ENCODE measurements at places on chromosomes 11 and 22.

DNA sequence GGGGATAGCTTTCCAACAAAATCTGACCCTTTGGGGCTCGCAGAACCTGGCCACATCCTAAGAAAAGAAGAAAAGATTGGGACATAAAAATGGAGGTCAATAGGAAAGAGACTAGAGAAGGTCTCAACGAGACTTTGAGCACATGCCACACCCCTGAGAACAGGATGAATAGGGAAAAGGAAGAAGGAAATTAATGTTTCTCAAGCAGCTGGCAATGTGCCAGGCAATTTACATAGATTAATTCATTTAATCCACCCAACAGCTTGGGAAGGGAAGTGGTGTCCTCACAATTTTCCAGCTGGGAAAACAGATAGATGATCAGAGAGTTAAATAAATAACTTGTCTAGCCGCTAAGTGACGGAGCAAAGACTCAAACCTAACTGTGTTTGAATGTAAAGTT, 50.7 kb downstream of the PAMR1 start:
- no peak for ATAC-seq

DNA sequence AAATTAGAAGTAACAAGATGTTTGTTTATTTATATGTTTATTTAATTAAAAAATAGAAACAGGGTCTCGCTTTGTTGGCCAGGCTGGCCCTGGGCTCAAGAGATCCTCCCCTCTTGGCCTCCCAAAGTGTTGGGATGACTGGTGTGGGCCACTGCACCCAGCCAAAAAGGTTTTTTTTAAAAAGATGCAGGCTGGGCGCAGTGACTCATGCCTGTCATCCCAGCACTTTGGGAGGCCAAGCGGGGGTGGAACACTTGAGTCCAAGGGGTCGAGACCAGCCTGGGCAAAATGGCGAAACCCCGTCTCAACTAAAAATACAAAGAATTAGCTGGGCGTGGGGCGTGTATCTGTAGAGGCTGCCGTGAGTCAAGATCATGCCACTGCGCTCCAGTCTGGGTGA, 13.4 kb downstream of the DRD4 start:
- ATAC-seq: peak; percentile 45

DNA sequence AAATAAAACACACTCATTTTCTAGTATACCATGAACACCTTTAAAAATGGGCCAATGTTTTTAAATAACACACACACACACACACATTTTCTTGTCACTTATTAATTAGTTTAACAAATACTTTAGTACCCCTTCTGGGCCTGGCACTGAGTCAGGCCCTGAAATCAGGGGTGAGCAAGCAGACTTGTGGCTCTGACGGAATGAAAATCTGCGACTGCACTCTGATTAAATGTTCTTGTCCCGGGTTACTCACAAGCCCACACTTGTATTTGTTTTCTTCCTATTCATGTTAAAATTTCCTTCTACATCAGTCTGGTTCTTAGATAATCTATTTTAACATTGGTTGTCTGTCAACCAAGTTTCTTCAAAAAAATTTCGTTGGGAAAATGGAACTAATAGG, 43.0 kb upstream of the PDGFD start:
- no peak for ATAC-seq

GRCh38 chr11:67099831-67100324, 19.2 kb upstream of the KDM2A start:
- no peak for ATAC-seq

DNA sequence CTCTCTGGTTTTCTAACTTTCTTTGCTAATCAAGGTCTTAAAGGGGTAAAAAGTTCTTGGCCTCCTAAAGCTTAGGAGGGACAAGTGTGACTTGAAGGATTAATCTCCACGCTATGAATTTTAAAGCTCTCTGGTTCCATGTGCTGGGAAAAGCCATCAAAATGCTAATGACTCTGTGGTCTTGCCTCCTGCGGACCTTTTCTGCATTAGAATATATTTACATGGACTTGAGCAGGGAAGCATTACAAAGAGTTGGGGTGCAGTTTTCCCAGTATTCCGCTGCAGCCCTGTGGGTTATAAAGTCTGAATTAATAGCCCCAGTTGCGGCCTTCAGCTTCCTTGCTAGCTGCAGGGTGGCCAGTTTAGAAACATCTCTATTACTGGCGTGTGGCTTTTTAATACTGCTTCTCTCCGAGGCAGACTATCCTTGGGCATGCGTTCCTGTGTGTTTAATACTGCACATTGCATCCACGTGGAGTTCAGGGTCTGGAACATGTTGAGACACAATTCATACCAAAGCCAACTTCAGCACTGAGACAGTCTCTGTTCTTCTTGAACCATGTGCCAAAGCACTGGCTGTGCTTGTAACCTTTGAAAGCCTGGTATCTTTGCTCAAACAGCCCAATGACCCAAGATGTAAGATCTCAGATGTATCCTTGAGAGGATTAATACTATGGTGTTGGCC, 27.3 kb downstream of the TSPAN18 start:
- no peak for ATAC-seq

DNA sequence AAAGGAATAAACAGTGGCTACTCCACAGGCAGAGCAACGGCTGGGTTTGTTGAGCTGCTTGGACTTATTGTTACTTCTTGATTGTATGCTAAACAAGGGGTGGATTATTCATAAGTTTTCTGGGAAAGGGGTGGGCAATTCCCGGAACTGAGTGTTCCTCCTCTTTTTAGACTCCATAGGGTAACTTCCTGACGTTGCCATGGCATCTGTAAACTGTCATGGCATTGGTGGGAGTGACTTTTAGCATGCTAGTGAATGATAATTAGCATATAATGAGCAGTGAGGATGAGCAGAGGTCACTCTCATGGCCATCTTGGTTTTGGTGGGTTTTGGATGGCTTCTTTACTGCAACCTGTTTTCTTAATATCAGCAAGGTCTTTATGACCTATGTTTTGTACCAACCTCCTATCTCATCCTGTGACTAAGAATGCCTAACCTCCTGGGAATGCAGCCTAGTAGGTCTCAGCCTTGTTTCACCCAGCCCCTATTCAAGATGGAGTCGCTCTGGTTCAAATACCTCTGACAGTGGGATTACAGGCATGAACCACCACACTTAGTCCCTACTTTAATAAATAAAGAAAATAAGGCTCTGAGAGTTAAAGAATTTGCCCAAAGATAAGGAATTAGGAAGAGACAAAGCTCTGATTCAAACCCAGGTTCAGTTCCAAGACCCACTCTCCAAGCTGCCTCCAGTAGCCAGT, 65.6 kb upstream of the CLMP start:
- no peak for ATAC-seq

GRCh38 chr22:29817724-29818123, 20.4 kb downstream of the ASCC2 start:
- no peak for ATAC-seq

DNA sequence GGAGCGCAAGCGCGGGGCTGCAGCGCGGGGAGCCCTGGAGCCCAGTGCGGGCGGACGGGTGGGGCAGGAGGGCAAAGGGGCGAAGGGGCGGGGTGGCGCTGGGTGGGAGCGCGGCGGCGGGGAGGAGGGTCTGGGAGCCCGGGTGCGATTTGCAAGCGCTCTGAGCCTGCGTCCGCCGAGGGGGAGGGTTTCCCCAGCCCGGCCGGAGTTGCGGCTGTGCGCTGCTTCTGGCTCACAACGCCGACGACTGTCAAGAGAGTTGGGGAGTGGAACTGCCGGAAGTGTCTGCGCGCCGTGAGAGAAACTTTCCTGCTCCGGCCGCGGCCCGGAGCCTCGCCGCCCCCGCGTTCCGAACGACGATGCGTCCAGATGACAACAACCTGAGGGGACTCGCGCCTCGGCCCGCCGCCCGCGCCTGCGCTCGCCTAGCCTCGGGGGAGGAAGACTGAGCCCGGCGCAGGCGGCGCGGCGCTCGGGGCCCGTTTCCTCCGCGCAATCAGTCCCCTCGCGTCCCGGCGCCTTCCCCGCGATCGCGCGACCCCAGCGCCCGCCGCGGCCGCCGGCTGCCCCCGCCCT, at the start of gene ARHGAP42:
TSS of gene ARHGAP42 (plus strand) at position 235 of the 576 bp plus-strand sequence. CDS start 391 bp downstream, outside the sequence.
- peak; percentile 72 for ATAC-seq

- no peak for ATAC-seq
Measured at GRCh38 chr11:117826190-117826570, 1.6 kb upstream of the FXYD2 start.

- ATAC-seq: no peak
Measured at GRCh38 chr11:63490551-63491239, at the start of gene PLAAT5. Gene PLAAT5 (minus strand): TSS chr11:63491167. CDS start chr11:63491034, 133 bp downstream.

- 0 out of 3 replicates have a peak, but pooled peaks have one; percentile 29 for ATAC-seq
Measured at GRCh38 chr11:72840780-72841179, 26.6 kb downstream of the ATG16L2 start.

DNA sequence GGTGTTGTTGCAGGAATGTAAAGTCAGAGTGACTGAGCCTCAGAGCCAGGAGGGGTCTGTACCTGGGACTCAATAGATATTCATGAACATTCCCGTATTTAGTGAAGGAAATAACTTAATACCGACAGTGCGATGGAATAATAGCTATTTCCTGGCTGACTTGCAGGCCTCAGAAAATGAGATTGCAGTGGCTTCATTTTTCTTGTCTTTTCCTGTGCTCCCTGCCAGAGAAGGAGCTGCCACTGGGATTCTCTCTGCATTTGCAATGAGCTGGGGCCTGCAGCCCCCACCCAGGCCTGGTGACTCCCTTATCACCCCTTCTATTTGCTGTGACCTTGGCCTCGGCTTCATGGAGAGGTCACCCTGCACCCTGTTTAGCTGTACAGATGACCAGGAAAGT, 173.4 kb downstream of the MIAT start:
- ATAC-seq: no peak

- peak; percentile 56 for ATAC-seq
Measured at GRCh38 chr11:111982019-111982464, 43.2 kb upstream of the DLAT start.

- no peak for ATAC-seq
Measured at GRCh38 chr11:121419836-121420235, 32.3 kb upstream of the SORL1 start.

GRCh38 chr11:64101461-64101860, 64.5 kb downstream of the MACROD1 start:
- no peak for ATAC-seq

GRCh38 chr22:33018232-33018864, 39.8 kb downstream of the SYN3 start:
- peak; percentile 76 for ATAC-seq

- no peak for ATAC-seq
Measured at GRCh38 chr11:132475026-132475425, 1057.3 kb downstream of the OPCML start.

DNA sequence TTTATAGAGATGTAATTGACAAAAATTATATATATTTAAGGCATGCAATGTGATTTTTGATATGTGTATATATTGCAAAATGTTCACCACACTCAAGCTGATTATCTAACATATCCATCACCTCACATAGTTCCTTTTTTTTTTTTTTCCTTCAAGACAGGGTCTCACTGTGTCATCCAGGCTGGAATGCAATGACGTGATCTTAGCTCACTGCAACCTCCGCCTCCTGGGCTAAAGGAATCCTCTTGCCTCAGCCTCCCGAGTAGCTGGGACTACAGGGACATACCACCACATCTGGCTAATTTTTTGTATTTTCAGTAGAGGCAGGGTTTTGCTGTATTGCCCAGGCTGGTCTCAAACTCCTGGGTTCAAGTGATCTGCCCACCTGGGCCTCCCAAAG, 65.1 kb upstream of the SLC35C1 start:
- no peak for ATAC-seq

DNA sequence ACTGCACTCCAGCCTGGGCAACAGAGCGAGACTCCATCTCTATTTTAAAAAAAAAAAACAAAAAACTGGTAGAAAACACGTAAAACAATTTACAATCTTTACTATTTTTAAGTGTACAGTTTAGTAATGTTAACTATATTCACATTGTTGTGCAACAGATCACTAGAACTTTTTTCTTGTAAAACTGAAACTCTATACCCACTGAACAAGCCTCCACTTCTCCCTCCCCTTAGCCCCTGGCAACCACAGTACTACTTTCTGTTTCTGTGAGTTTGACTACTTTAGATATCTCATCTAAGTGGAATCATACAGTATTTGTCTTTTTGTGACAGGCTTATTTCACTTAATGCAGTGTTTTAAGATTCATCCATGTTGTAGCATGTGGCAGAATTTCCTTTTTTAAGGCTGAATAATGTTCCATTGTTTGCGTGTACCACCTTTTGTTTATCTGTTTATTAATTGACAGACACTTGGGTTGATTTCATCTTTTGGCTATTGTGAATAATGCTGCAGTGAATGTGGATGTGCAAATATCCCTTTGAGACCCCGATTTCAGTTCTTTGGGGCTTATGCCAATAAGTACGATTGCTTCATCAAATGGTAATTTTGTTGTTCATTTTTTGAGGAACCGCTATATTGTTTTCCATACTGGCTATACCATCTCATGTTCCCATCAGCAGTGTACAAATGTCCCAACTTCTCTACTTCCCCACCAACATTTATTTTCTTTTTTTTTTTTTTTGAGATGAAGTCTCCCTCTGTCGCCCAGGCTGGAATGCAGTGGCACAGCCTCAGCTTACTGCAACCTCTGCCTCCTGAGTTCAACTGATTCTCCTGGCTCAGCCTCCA, 11.0 kb downstream of the DDB2 start:
- ATAC-seq: no peak

DNA sequence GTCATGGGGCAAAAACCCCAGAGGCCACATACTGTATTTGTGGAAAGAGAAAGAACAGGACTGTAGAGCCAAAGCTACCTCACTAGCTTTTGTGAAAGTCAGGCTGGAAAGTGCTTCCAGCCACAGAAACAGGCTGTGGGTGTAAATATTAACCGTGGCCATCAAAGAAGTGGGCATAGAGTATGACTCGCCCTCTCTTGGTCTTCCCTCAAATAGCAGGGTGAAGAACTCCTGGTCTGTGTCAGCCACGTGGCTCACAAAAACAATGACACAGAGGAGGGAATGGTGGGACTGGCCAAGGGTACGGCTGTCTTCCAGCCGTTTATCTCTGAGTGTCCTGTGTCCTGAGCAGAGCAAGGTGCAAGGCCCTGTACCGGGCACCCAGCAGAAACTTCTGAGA, 37.6 kb upstream of the UBASH3B start:
- ATAC-seq: no peak

GRCh38 chr22:27163162-27164137, 506.1 kb downstream of the MIAT start:
- no peak for ATAC-seq

DNA sequence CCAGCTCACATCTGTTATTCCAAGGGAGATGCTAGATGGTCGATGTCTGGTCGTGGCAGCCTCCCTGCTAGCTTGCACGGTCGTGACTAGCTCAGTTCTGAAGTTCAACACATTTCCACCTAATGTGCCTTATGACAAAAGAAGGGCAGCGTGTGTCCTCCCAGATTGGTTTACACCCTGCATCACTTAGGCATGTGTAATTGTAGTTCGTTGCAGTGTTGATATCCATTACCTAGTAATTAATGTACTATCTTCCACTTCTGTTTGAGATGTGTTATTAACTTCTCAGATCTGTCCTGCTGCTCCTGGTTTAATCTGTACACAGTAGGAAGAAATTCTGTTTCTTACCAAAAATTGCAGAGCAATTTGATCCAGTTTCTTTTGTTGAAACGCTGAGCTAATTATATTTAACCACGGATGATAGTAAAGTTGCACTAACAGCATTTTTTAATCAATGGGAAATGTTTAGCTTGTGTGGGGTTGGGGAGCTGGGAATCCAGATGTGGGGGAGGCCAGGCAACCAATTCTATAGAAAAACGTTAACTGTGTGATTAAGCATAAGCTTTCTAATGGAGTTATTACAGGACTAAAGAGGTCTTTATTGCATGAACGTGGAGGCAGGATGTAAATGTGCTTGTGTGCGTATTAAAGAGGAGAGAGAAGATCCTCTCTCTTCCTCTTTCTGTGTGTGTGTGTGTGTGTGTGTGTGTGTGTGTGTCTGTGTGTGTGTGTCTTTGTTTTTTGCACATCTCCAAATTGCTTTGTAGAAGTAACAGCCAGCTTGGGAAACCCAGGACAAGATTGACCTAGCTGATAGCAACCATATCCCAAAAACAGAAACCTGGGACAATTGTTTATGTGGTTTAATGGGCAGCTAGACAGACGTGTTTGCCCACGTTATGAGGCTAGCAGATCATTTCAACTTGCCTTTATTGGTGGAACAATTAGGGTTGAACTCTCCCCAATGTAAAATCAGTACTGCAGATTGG, 145.7 kb upstream of the TTC12 start:
- ATAC-seq: no peak

All from SK-N-SH treated with all-trans-retinoic acid at 6 μM for 48 hours (cell line).